Stimulated activated CD4-positive, alpha-beta T cell treated with anti-CD3 and anti-CD28 coated beads, Interleukin-1b, Interleukin-23, amount 100 ng/mL, for 1 hour (primary cell): ENCODE measurements at places on chromosomes 3 and 15.

DNA sequence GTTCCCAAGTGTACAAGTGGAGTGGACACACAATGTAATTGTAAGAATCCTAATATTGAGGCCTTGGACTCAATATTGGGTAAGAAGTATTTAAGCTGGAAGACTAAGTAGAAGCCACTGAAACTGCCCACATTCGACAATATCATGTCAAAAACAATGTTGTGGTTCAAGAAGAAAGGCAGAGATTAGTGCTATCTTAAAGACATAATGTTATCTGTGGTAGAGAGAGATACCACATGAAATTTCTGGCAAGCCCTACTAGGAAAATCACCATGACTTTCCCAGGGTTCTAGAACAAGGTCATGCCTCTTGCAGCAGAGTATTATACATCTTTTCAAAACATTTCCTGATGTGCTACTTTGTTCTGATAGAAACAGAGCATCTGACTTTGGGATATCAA is 192.6 kb downstream of the RAP2B start:
- DNase-seq = no peak

- no peak for DNase-seq
Observed at GRCh38 chr3:9795207-9795606, 2.3 kb downstream of the ARPC4 start.

DNA sequence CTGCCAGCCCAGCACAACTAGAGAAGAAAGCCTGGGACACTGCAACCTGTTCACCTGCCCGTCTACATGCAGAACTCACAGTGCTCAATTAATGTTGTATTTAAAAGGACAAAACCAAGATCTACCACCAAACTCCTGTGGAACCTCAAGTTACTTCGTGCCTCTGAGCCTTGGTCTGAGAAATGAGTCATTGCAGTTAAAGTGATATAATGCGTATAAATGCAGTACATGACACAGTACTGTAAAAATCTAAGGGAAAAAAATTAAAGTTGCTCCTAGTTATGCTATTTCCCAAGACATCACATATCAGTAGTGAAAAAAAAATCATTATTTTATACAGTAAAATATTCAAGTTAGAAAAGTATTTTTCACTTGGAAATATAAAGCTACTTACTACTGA is 138.9 kb downstream of the ZIC4 start:
- no peak for DNase-seq

DNA sequence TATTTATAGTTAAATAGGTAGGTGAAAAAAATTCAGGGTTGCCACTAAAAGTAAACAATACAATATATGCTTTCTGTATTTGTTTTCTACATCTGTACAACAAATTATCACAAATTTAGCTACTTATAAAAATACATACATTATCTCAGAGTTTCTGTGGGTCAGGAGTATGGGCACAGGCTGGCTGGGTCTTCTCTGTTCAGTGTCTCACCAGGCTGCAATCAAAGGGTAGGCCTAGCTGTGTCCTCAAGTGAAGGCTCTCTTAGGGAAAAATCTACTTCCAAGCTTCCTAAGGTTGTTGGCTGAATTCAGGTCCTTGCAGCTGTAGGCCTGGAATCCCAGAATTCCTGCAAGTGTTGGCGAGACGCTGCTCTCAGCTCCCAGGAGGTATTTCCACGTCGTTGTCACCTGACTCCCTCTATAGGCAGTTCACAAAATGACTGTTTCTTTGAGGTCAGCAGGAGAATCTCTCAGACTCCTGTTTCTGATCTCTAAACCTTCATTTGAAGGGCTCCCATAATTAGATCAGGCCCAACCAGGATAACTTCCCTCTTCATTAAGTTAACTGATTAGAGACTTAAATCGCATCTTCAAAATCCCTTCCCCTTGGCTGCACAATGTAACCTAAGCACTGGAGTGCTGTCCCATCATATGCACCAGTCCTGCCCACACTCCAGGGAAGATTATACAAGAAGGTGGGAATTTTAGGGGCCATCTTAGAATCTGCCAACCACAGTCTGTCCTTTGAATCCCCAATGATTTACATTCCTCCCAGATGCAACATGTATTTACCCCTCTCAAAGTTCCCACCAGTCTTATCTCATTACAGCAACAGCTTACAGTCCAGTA is 296.6 kb downstream of the SUCLG2 start:
- DNase-seq = no peak

- no peak for DNase-seq
Observed at GRCh38 chr3:100316641-100317069, 17.9 kb upstream of the NIT2 start.
